NCI-H69 (cell line): ENCODE measurements at places on chromosomes 11 and 22.
A peak's percentile ranks its signal among the peaks of the same experiment; 100 is the strongest.

- peak; percentile 21 for DNase-seq
Measured at GRCh38 chr11:77075425-77075905, 8.7 kb downstream of the CAPN5 start.

- DNase-seq, result no peak
Measured at GRCh38 chr11:103167166-103167565, 57.9 kb downstream of the DYNC2H1 start.

GRCh38 chr22:24107661-24108060 is 73.6 kb upstream of the SUSD2 start:
- DNase-seq, result no peak

DNA sequence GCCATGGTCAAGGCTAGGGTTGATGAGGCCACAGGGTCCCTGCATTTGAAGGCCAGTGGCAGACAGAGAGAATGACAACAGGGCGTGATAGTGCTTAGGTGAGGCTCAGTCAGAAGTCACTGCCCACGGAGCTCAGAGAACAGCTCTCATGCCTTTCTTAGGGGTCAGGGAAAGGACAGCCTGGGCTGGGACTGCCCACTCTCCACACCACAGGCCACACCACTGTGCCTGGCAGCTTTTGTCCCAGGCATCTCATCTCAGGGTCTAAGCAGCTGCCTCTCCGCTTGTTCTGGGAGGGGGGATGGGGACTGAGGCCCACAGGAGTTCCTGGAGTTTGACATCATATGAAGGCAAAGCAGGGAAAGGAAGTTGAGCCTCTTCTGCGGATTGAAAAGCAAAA is 150.2 kb upstream of the B3GAT1 start:
- DNase-seq, result no peak

GRCh38 chr11:17753641-17754040 is 19.1 kb downstream of the KCNC1 start:
- no peak for DNase-seq

GRCh38 chr11:72789493-72790131 is 4.2 kb downstream of the STARD10 start:
- DNase-seq, result peak; percentile 52

- DNase-seq, result no peak
Measured at GRCh38 chr11:33445761-33446161, 188.6 kb downstream of the HIPK3 start.

GRCh38 chr11:64970731-64971151 is 1.2 kb downstream of the MAJIN start:
- DNase-seq, result no peak
